Adrenal gland (tissue), 19 donors: ENCODE measurements at places on chromosomes 3 and 15.

DNA sequence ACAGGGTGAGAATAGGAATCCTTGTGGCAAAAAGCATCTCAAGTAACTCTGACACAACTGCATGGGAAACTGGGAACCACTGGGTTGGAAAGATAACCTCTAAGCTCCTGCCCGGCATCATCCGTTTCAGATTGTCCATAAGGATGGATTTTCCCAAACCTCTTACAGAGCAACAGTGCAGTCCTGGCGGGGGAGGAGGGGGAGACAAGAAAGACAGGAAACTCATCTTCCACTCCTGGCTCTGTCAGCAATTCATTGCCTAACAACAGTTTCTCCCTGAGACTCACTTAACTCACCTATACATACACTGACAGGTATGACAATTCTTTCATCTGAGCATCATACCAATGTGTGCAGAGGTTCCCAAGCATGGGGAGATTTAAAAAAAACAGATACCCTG, 279.0 kb downstream of the RPLP1 start:
- DNase-seq, result no peak
- H3K36me3 ChIP-seq, result no peaks in the 10 kb centered on the region
- no peak overlapping the region for H3K27ac ChIP-seq
- H3K4me3 ChIP-seq, result no peak overlapping the region

- H3K27me3 ChIP-seq, result no peaks in the 10 kb centered on the region
- DNase-seq, result no peak
- no peak overlapping the region for H3K4me3 ChIP-seq
- H3K36me3 ChIP-seq, result no peaks in the 10 kb centered on the region
Measured at GRCh38 chr3:12766541-12766940, 7.5 kb upstream of the TMEM40 start.

GRCh38 chr15:51390966-51391422, 49.5 kb downstream of the GLDN start:
- DNase-seq, result no peak
- no peaks in the 10 kb centered on the region for H3K4me1 ChIP-seq
- H3K4me3 ChIP-seq, result no peak overlapping the region
- H3K36me3 ChIP-seq, result no peaks in the 10 kb centered on the region
- H3K27ac ChIP-seq, result no peak overlapping the region

- no peaks in the 10 kb centered on the region for H3K27me3 ChIP-seq
- DNase-seq, result peak; percentile 43
- H3K4me1 ChIP-seq, result no peaks in the 10 kb centered on the region
- H3K36me3 ChIP-seq, result no peaks in the 10 kb centered on the region
- H3K27ac ChIP-seq, result no peak overlapping the region
Measured at GRCh38 chr3:13141991-13142412, 68.8 kb upstream of the IQSEC1 start.
